ENCODE measurements at places on chromosomes 16 and 17.

- no peak overlapping the region for H3K27ac ChIP-seq
- no peaks in the 10 kb centered on the region for H3K27me3 ChIP-seq
- no peak for DNase-seq
- H3K4me3 ChIP-seq = no peak overlapping the region
These were observed 2.2 kb downstream of the TXNL4B start for GRCh38 chr16:72091217-72091616.

GRCh38 chr17:67891481-67892119 is 66.3 kb downstream of the BPTF start:
- H3K36me3 ChIP-seq = peaks cover 7% of the 10 kb centered on the region
- H3K4me1 ChIP-seq = no peaks in the 10 kb centered on the region
- no peak overlapping the region for H3K4me3 ChIP-seq
- no peak overlapping the region for H3K27ac ChIP-seq
- DNase-seq = peak; percentile 38
- H3K27me3 ChIP-seq = no peaks in the 10 kb centered on the region

DNA sequence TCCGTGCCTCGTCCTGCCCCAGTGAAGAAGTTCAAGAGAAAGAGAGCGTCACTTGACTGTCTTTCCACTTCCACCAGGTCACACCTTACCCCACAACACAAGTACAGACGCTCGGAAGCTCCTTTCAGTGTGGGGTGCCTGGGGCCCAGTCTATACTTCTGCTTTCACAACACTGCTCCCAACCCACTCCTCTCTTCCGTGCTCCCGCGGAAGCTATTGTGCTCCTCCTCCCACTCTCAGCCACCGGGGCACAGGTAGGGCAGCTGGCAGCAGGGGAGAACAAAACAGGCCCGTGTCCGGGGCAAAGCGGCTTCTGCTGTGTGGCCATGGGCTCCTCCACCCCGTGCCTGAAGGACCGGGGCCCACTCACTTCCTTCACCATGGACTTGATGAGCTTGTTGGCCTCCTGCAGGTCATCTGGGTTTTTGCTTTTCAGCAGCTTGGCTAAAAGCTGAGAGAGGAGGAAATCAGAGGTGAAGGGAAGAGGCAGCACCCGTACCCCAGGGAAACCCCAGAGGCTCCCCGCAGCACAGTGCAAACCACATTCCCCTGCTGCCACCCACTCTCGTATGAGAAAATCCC is 18.9 kb downstream of the GGA3 start:
- no peak overlapping the region for H3K27ac ChIP-seq
- DNase-seq = no peak
- H3K4me1 ChIP-seq = no peaks in the 10 kb centered on the region
- H3K36me3 ChIP-seq = peaks cover 12% of the 10 kb centered on the region
- no peak overlapping the region for H3K4me3 ChIP-seq

DNA sequence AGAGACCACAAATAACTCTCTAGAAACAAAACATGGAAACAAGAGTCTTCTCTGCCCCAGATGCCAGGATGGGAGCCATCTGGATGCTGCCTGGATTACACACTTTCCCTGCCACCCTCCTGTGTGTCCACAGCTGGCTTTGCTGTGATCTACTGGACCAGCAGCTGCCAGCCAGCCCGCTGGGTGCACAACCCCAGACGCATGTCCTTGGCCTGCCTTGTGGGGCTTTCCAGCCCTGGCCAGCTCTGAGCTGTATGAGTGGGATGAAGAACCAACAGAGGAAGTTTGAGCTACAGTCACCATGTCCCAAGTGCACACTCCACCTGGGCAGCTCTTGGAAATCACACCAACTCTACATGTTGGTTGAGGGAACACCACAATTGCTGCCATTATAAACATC is 57.0 kb upstream of the TNRC6C start:
- no peak for DNase-seq
- no peaks in the 10 kb centered on the region for H3K27me3 ChIP-seq
- H3K27ac ChIP-seq = no peak overlapping the region
- H3K4me3 ChIP-seq = no peak overlapping the region

- DNase-seq = no peak
- no peaks in the 10 kb centered on the region for H3K4me1 ChIP-seq
- no peaks in the 10 kb centered on the region for H3K27me3 ChIP-seq
- no peak overlapping the region for H3K4me3 ChIP-seq
- H3K27ac ChIP-seq = no peak overlapping the region
These were observed 21.8 kb downstream of the MYH3 start for GRCh38 chr17:10635290-10635689.

- peaks cover 61% of the 10 kb centered on the region for H3K4me1 ChIP-seq
- peak overlapping the region; percentile 72 for H3K4me3 ChIP-seq
- peak overlapping the region; percentile 70 for H3K27ac ChIP-seq
- no peaks in the 10 kb centered on the region for H3K27me3 ChIP-seq
These were observed 790 bp downstream of the TRADD start for GRCh38 chr16:67158637-67159600.

All from body of pancreas (tissue), 4 donors.